ENCODE measurements at places on chromosomes 4 and X.
A peak's percentile ranks its signal among the peaks of the same experiment; 100 is the strongest.

DNA sequence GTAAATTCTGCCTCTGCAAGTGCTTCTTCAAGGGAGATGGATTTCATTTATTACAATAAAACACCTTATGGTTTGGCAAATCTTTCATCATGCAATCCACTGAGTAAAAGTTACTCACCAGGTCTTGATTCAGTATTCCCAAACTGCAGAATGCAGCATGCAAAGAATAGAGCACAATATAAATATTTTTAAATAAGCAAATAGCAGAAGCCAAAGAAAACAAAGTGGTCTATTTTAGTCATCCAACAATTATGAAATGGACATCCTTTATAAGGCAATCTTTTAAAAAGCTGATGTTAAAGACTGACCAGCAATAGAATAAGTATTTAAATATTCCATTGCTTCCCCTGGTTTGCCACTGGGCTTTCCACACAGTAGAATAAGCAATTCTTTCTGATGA lies 59.5 kb downstream of the SLC39A8 start:
- DNase-seq: no peak

- no peak for DNase-seq
Observed at GRCh38 chr4:165137205-165137604, 24.5 kb upstream of the TMEM192 start.

- no peak for DNase-seq
Observed at GRCh38 chr4:182124359-182124758, 118.8 kb upstream of the TENM3 start.

DNA sequence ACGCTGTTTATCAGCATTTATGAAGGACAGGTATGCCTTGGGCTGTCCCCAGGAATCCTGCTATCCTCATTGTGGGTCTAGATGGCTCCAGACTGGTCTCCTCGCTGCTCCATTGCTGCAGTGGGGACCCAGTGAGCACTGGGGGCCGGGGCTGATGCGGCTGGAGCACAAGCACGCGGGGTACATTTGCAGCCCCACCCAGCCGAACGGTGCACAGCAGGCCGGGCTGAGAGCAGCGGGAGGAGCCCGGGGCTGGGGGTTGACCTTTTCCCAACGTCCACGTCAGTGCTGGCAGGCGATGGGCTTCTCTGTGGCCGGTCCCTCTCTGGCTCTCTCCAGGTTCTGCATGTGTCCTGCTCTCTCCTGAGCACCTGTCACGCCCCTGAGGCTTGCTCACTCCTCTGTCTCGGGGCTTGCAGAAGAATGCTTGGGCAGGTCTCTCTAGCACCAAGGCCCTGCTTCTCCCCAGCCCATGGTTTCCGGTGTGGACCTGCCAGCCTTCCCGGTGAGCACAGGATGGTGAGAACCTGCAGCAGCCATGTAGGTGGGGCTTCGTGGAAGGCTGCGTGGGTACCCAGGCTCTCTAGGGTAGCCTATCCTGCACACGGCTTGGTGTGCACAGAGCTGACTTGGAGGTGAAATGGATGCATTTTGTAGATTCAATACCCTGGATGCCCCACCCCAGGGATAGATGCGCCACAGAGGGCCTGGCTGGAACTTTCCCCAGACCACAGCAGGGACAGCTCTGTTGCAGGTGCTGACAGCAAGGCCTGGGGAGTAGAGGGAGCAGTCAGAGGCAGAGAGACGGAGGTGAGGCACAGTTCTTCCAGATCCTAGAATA lies 89.1 kb upstream of the ADRA2C start:
- DNase-seq: no peak

- no peak for DNase-seq
Observed at GRCh38 chr4:61400439-61401038, 200.4 kb downstream of the ADGRL3 start.

DNA sequence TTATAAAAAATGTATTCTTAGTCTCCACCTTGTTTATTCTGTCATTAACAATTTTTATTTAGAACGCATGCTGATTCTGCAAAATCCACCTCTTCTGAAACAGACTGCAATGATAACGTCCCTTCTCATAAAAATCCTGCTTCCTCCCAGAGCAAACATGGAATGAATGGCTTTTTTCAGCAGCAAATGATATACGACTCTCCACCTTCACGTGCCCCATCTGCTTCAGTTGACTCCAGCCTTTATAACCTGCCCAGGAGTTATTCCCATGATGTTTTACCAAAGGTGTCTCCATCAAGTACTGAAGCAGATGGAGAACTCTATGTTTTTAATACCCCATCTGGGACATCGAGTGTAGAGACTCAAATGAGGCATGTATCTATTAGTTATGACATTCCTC lies 75.6 kb upstream of the SMARCA5 start:
- DNase-seq: no peak

DNA sequence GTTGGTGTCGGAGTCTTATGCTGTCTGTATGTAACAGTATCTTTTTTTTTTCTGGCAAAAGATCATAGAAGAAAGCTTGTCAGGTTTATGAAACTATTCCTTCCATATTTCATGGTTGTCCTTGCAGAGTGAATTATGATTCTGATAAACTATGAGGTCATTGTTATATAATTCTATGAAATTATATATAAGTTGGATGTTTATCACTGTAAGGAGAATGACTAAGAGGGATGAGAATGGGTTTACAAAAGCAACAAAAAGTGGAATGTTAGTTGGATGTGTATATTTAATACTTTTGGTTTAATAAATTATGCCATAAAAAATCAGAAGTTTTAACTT lies 43.1 kb downstream of the RAPGEF2 start:
- DNase-seq: no peak

GRCh38 chr4:81522711-81523110 lies 51.0 kb upstream of the RASGEF1B start:
- DNase-seq: no peak

- no peak for DNase-seq
Observed at GRCh38 chrX:150547375-150548115, 20.9 kb upstream of the MTM1 start.

GRCh38 chrX:68292471-68292870 lies 140.8 kb downstream of the OPHN1 start:
- no peak for DNase-seq

DNA sequence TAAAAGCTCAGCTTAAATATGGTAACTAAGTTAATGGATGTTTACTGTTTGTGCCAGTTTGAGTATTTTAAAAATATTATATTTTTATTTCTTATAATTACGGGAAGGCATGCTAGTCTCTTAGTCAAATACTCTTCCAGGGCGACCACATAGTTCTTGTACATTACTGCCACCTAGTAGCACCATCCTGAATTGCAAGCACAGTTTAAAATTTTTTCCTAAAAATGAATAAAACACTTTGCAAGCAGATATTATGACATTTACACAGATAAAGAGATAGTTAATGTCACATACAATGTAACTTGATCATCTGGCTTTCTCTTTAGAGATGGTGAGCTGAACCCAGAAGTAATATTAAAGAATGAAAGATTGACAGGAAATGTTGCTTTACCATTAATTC lies 11.5 kb downstream of the NDP start:
- no peak for DNase-seq

- DNase-seq: no peak
Observed at GRCh38 chr4:8352368-8353157, 83.0 kb downstream of the HTRA3 start.

DNA sequence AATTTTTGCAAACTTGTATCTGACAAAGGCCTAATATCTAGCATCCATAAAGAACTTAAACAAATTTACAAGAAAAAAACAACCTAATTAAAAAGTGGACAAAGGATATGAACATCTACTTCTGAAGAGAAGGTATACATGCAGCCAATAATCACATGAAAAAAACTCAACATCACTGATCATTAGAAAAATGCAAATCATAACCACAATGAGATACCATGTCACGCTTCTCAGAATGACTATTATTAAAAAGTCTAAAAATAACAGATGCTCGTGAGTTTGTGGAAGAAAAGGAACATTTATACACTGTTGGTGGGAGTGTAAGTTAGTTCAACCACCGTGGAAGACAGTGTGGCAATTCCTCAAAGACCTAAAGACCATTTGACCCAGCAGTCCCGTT lies 24.0 kb downstream of the CEP44 start:
- no peak for DNase-seq

GRCh38 chrX:8913655-8914409 lies 112.6 kb upstream of the FAM9A start:
- peak; percentile 65 for DNase-seq

DNA sequence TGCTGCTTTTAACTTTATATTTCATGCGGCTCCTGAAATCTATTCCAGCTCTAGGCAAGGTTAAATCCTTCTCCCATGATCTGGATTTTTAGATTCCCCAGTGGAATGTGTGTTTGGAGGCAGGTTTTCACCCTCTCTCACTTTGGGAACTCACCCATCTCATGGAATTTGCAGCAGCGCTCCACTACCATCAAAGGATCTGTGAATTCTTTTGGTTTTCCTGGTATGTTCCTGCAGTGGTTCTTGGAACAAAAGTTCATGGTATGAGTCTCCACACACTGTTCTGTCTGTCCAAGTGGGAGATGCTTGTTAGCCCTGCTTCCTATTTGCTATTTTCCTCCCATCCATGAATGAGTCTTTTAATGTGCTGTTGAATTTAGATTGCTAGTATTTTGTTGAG lies 14.0 kb downstream of the APOOL start:
- DNase-seq: no peak

GRCh38 chr4:25815586-25815985 lies 47.2 kb downstream of the SEL1L3 start:
- no peak for DNase-seq

DNA sequence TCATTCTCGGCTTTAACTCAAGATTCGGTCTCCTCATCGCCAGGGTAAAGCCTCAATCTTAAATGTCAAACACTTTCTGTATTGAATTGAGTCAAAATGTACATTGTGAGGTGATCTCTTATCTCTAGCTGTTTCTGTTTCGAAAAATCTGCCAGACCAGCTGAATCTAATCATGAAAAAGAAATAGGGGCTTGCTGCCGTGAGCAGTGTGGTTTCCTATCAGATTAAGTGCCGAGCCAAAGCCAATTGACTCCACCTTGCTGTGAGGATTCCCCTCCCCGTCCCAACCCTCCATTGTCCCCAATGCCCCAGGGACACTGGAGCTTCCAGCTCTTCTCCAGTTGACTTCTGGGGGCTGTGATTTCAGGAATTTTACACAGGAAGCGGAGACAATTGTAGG lies 12.5 kb upstream of the CRLF2 start:
- no peak for DNase-seq

- peak; percentile 1 for DNase-seq
Observed at GRCh38 chrX:82218361-82218760, 1016.5 kb downstream of the SH3BGRL start.

DNA sequence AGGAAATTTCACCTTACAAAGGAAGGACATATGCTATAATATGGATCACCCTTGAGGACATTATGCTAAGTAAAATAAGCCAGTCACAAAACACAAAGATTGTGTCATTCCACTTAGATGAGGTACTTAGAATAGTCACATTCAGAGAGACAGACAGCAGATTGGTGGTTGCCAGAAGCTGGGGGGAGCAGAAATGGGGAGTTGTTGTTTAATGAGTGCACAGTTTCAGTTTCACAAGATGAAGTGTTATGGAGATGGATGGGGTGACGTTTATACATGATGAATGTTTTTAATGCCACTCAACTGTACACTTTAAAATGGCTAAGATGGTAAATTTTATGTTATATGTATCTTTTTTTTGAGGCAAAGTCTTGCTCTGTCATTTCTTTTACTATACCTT lies 14.8 kb upstream of the SPON2 start:
- no peak for DNase-seq

- DNase-seq: no peak
Observed at GRCh38 chrX:6941041-6941440, 206.5 kb upstream of the STS start.

DNA sequence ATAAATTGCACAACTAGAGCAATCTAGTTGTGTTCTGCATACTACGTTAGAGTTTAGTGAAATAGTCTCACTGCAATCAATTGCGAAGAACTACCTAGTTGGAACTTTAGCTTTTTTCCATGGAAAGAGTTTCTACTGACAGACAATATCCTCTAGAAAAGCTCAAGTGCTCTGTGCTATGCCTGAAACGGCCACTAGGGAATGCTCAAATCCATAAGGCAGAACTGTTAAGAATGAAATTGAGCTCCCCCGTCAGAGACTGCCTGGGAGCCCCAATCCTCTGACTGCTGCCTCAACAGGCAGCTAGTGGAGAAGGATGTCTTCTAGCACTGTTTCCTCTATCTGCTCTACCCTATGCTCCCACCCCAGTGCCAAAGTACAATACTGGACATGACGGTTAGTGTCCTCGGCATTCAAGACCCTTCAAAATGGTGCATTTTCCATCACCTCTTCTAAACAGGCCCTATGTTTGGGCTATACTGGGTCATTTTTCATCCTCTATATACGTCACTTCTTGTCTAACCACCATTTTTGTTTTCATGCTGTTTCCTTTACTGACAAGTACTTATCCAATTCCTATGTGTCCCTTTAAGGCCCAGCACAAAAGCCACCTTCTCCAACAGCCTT lies 35.3 kb downstream of the FRMD7 start:
- no peak for DNase-seq

- DNase-seq: no peak
Observed at GRCh38 chrX:55057675-55058249, 17.1 kb upstream of the PAGE2B start.

- DNase-seq: no peak
Observed at GRCh38 chrX:67648361-67648760, 104.5 kb downstream of the AR start.

DNA sequence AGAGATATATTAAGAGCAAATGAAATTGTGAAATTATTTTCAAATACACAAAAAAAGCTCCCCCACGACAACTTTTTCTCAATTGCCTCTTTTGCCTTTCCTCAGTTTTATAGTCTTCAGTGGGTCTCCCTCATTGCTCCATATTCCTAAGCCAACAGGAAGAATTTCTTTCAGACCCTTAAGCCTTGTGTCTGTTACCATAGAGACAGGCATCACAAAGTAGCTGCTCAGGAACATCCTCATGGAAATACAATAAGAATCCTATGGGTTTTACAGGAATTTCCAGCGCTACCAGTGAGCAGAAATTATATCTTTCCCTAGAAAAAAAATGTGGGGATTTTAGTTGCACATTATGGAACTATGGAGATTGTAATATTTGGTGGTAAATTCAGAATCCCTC lies 121.9 kb upstream of the DMD start:
- DNase-seq: no peak

DNA sequence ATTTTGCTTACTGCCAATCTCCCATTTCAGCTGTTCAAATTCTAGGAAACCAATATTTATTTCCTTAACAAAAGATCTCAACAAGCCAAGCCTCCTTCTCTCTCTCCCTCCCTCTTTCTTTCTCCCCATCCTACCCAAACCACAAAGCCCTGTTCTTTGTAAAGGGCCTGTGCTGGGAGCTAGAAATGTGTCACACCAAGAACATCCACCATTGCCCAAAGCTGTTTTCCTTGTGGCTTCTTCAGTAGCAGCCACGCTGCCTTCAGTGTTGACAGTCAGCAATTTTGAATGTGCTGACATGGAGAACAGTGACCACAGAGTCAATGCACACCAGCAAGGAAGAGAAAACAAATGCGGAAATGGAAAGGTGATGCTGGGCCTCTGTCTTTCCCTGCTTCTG lies 203.0 kb downstream of the MAML3 start:
- DNase-seq: no peak

DNA sequence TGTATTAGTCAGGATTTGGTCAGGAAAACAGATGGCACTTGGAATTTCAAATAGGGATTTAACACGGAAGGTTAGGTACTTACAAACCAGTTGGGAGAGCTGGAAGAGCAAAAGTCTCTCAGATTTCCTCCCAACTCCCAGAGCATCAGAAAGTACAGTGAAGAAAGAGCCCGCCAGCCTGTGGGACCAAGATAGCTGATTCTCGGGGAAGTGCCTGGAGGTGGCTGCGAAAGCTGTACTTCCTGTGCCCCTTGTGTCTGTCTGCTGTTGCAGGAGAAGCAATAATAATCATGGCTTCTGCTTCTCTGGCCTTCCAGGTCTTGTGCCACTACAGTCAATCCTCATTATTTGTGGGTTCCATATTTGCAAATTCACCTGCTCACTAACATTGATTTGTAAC lies 221.0 kb upstream of the BCOR start:
- DNase-seq: no peak

Measured in GM04503 (cell line).